Activated T-cell treated with anti-CD3 and anti-CD28 coated beads for 48 hours (primary cell): ENCODE measurements at places on chromosomes 7 and 10.

- no peak for DNase-seq
These were observed 1211.3 kb downstream of the REEP3 start for GRCh38 chr10:64732372-64732957.

- no peak for DNase-seq
These were observed 57.6 kb downstream of the CFAP46 start for GRCh38 chr10:132884691-132885271.

DNA sequence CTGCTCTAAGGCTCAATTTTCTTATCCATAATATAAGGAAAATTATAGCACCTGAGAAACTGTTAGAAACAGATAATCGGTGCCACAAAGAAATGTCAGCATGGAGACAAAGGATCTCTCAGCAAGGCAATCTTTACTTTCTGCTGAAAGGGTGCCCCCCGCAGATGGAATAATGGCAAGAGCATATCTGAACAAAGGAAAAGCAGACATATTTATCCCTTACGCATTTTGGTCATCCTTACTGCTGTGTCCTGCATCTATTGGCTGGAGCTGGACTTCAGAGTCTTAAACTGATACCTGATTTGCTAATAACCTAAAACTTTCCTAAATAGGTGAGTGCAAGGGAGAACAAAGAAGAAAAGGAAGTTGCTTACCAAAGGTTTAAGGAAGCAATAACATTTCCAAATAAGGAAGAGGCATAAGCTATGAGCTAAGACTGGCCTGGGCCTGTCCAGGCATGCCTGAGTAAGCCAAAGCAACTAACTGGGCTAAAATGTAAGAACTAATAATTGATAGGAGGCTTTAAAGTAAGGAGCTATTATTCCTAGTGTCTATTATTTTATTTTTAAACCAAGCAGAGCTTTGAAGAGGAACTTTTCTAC, 39.6 kb upstream of the ELMO1 start:
- DNase-seq = no peak

DNA sequence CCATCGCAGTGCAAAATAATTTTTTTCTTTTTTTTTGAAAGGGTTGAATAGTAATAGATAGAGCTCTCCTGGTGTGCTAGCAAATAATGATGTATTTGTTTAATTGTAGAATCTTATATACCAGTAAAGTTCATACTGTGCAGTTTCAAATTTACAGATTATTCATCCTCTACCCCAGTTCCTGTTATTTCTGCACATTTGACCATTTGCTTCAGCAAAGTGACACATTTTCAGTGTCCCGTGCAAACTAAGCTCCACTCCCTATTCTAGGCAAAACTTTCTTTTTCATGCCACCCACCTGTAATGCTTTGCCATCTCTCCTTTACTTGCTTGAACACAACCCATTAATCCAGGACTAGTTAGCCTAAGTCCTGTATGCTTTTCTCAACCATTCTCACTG, 43.0 kb downstream of the SHOC2 start:
- DNase-seq = no peak

DNA sequence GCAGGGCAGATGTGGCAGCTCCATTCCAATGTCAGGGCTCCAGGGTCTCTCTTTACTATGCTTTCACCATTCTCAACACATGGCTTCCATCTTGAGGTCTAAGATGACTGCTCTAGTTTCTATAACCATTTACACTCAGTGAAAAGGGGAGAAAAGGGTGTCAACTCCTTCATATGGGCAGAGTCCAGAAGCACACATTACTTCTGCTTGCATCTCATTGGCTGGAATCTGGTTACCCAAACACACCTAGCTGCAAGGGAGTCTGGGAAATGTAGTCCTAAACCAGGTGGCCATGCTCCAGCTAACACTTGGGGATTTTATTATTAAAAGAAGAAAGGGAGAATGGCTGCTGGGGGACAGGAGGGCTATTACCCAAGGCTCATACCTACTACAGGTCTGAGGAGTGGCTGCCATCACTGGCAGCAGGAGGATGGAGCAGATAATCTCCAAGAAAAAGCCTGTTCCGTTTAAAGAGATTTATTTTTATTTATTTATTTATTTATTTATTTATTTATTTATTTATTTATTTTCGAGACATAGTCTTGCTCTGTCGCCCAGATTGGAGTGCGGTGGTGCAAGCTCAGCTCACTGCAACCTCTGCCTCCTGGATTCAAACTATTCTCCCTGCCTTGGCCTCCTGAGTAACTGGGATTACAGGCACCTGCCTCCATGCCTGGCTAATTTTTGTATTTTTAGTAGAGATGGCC, 29.1 kb upstream of the LBX1 start:
- DNase-seq = no peak

DNA sequence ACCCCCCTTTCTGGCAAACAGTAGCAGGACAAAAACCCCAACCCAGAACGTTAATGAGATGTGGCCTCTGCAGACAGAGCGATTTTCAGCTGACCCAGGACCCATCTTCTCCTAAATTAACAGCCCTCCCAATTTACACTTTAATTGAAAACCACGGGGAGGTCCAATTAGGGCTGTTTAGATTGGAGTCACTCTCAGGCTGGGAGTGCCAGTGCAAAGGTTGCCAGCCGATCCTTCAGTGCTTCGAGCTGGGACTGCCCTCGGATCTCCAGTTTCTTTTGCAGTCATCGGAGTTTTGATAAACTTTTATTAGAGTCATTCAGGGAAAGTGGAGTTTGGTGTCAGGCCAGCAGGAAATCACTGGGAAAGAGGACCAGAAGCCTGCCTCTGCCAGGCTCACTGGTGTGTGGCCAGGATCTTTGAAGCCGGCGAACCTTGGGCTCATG, 108.0 kb downstream of the DOCK1 start:
- DNase-seq = no peak
